Eye (tissue), 1 donor: ENCODE measurements at places on chromosomes 13 and 19.

DNA sequence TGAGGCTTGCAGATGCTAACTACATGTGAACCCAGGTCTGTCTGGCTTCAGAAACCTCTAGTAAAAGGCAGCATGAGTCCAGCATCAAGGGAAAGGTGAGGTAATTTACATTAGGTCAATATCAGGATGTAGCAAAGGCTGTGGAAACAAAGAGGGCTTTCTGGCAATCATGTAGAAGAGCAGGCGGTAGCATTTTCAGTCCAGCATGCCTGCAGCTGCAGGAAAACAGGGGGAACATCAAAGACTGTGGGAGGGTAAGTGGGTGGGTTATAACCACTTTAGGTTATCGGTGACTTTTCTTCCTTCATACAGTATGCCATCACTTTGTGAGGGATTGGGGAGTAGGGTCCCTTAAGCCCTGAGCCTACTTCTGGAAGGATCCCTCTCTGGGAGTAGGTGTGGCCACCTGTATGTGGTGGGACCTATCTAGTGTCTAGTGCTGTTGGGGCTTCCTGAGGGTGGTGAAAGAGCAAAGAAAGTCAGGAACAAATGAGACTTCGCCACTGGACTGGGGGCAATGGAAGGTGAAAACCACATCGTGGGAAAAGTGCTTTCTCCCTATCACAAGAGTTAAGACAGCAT, 10.8 kb downstream of the SUGP2 start:
- DNase-seq = no peak

- no peak for DNase-seq
Measured at GRCh38 chr13:84802073-84802472, 919.8 kb upstream of the SLITRK1 start.

DNA sequence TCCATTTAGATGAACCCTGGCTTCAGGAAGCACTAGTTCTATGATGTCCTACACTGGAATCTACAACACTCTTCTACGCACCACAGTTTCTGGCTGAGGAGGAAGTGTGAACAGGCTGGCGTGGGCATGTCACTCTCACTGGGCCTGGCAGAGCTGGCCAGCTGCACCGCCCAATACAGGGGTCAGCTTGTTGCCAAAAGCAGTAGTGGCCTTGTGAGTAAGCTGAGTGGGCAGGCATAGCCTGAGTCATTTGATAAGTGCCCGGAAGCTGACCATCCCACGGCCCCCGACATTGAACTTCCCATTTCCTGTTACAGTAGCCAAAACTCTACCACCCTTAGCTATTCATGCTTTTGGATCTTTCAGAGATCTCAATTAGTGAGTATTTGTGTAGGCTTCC, 240.9 kb upstream of the SERP2 start:
- DNase-seq = no peak

GRCh38 chr13:110036060-110036459, 249.7 kb upstream of the IRS2 start:
- no peak for DNase-seq

DNA sequence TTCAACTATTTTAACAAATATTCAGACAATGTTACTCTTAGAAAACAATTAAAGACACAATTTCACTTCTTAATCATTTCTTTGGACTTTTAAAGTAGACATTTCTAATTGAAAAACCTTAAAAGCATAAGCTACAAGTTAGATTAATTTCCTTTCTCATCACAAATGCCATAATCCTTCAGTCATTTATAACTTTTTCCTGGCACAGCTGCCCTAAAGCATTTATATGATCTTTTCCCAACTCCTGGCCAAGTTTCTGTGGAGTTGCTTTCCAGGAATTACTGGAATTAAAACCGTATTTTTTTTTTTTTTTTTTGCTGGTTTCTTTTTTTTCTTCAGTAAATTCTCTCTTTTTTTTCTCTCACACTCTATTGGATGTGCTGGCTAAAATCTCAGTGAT, 615.9 kb downstream of the TBC1D4 start:
- peak; percentile 14 for DNase-seq

- no peak for DNase-seq
Measured at GRCh38 chr19:18119013-18119716, 21.6 kb downstream of the MAST3 start.

GRCh38 chr13:90008707-90009149, 1338.8 kb upstream of the MIR17HG start:
- no peak for DNase-seq

- peak; percentile 33 for DNase-seq
Measured at GRCh38 chr19:38653028-38653571, 5.7 kb downstream of the ACTN4 start.

GRCh38 chr19:47456721-47457474, 14.8 kb downstream of the SLC8A2 start:
- no peak for DNase-seq

DNA sequence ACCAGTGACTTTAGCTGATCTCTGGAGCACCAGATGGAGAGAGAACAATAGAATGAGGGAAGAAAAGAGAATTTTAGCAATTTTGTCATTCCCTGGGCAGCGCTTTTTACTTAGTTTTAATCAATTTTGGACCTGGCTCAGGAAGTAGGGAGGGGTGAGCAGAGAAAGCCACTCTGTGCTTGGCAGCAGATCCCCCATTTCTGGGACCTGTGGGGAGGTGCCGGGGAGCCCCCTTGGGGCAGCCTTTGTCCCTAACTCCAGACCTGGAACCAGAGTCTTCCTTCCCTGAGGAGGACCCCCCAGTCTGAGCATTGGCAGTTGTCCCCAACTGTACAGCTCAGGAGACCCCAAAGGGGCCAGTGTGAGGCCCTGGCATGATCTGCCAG, 10.5 kb downstream of the LYL1 start:
- no peak for DNase-seq

- DNase-seq = peak; percentile 60
Measured at GRCh38 chr13:63124863-63125262, 1709.2 kb upstream of the PCDH20 start.

DNA sequence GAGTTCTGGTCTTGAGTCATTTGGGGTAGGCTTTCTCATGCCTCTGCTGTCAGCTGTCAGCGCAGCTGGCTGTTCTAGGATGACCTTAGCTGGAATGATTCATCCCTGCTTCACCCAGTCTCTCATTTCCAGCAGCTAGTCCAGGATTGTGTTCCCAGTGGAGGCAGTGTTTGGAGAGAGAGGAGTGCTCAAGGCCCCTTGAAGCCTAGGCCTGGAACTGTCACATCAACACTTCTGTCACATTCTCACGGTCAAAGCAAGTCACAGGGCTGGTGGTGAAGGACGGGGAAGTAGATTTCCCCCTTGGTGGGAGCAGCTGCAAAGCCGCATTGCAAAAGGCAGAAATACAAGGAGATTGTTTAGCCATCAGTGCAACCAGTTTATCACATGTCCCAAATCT, 15.2 kb downstream of the TPT1 start:
- DNase-seq = no peak

DNA sequence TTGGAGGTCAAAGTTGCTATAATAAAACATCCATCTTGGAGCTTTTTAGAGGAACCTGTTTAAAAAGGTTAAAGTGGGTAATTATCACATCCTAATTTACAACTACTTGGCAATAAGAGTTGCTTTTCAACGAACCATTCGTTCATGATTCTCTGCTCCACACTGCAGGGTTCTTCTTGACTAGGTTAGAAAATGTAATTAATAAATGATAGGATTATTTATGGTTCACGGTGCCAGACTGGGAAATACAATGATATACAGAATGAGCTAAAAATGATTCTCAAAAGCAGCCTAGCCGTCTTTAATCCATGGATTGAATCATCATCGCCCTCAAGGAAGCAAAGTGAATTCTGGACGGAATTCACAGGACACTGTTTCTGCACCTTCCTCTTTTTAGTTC, 291.2 kb downstream of the TEX29 start:
- no peak for DNase-seq

- no peak for DNase-seq
Measured at GRCh38 chr13:111584101-111584672, 263.7 kb downstream of the TEX29 start.
